ENCODE measurements at places on chromosomes 7 and 10. TPM values are rescaled to one million over a fixed set of nuclear protein-coding genes. Genes with fewer than 3 reads are reported as not detected.

Gene CD36
- total RNA-seq = not detected

Gene RSPH10B2
- total RNA-seq = 0.36 TPM

Gene NPTX2
- 0.23 TPM for total RNA-seq

Gene KCNIP2
- total RNA-seq = 1.1 TPM

Gene NEUROG3
- not detected for total RNA-seq

Gene CCDC172
- not detected for total RNA-seq

Gene LIMK1
- total RNA-seq = 29.1 TPM

Gene CREB5
- total RNA-seq = not detected

Gene GIMAP8
- total RNA-seq = 7.5 TPM

Gene CCDC7
- total RNA-seq = 7.4 TPM

Gene BRAF
- 28.4 TPM for total RNA-seq

Gene TWIST1
- total RNA-seq = not detected

Gene BTBD16
- total RNA-seq = not detected

Gene TUBAL3
- total RNA-seq = not detected

Gene FAM171A1
- 4.3 TPM for total RNA-seq

Gene ACBD7
- total RNA-seq = 1.2 TPM

Gene ELAPOR2
- 2.3 TPM for total RNA-seq

Gene PRTFDC1
- total RNA-seq = 1.7 TPM

Gene WDR11
- total RNA-seq = 36.9 TPM

Gene CISD1
- 63.0 TPM for total RNA-seq

Gene CHST3
- total RNA-seq = 0.21 TPM

Gene TRIM50
- not detected for total RNA-seq

Gene CDK5
- 21.2 TPM for total RNA-seq

Gene ARID5B
- total RNA-seq = 33.1 TPM

Gene PNLIPRP3
- not detected for total RNA-seq

Gene CLDN4
- not detected for total RNA-seq

Gene TTYH3
- 24.3 TPM for total RNA-seq

Gene NME8
- total RNA-seq = not detected

Gene GPC2
- total RNA-seq = 2.8 TPM

Gene NODAL
- not detected for total RNA-seq

Gene TBATA
- total RNA-seq = not detected

Gene SFTPD
- total RNA-seq = not detected

Gene ENKUR
- 0.10 TPM for total RNA-seq

Gene PDGFA
- 9.4 TPM for total RNA-seq

Gene ENO4
- not detected for total RNA-seq

Gene MMRN2
- not detected for total RNA-seq

Gene FAM131B
- total RNA-seq = 2.3 TPM

Gene HECW1
- total RNA-seq = not detected

Gene GLI3
- 0.15 TPM for total RNA-seq

Gene EVX1
- not detected for total RNA-seq

Gene LEP
- total RNA-seq = not detected
